LHCN-M2 (cell line): ENCODE measurements at places on chromosomes 11 and 22. TPM values are rescaled to one million over a fixed set of nuclear protein-coding genes. Genes with fewer than 3 reads are reported as not detected.

EFCAB6 gene
- total RNA-seq, result 1.2 and 1.7 TPM in 2 replicates

PYGM gene
- total RNA-seq, result not detected in 2 replicates

BTG4 gene
- 0.17 TPM in 1 of 2 replicates, not detected in the other for total RNA-seq

OR10D3 gene
- total RNA-seq, result not detected in 2 replicates

GLYATL1 gene
- total RNA-seq, result 0.69 and 0.96 TPM in 2 replicates

YWHAH gene
- total RNA-seq, result 154 and 167 TPM in 2 replicates

CRYBB3 gene
- not detected in 2 replicates for total RNA-seq

NNMT gene
- 759 and 1,139 TPM in 2 replicates for total RNA-seq

ENTHD1 gene
- total RNA-seq, result not detected in 2 replicates

CFAP300 gene
- total RNA-seq, result 4.3 and 6.7 TPM in 2 replicates

VSIG10L2 gene
- total RNA-seq, result not detected in 2 replicates

PNPLA3 gene
- 21.7 and 23.0 TPM in 2 replicates for total RNA-seq

KIF18A gene
- 32.3 and 38.1 TPM in 2 replicates for total RNA-seq

CHST1 gene
- total RNA-seq, result 3.1 and 5.8 TPM in 2 replicates

SGSM1 gene
- total RNA-seq, result not detected in 2 replicates
